ENCODE measurements at places on chromosomes 1 and 21. TPM values are rescaled to one million over a fixed set of nuclear protein-coding genes. Genes with fewer than 3 reads are reported as not detected.

The TGFB2 gene
- 54.3 TPM for polyA plus RNA-seq

The PLCH2 gene
- 1.0 TPM for polyA plus RNA-seq

The MATN1 gene
- polyA plus RNA-seq = 1.1 TPM

The GJA8 gene
- not detected for polyA plus RNA-seq

The CHIA gene
- not detected for polyA plus RNA-seq

Measured in hindlimb muscle (tissue), 1 donor.